SW 1271 (cell line): ENCODE measurements at places on chromosomes 2 and 18.

DNA sequence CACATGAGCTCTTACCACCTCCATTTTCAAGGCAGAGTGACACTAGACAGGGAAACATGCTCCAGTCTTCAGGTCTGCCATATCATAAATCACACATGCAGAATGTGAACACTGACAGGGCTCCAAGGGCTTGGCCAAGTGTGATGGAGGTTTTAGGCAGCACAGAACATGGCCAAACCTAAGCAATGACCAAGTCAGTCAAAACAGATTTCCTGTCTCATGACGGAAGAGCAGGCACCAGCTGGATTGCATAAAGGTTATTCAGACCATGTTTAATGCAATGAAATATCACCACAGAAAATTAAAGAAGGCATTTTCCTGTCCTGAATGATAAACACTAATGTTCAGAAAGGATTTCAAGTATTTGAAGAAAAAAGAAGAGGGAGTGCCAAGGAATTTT, 72.5 kb downstream of the SUMO1 start:
- DNase-seq: no peak

- no peak for DNase-seq
Measured at GRCh38 chr2:239962890-239963591, 62.1 kb downstream of the NDUFA10 start.

- peak; percentile 46 for DNase-seq
Measured at GRCh38 chr2:20225294-20226151, 593 bp upstream of the SDC1 start.

DNA sequence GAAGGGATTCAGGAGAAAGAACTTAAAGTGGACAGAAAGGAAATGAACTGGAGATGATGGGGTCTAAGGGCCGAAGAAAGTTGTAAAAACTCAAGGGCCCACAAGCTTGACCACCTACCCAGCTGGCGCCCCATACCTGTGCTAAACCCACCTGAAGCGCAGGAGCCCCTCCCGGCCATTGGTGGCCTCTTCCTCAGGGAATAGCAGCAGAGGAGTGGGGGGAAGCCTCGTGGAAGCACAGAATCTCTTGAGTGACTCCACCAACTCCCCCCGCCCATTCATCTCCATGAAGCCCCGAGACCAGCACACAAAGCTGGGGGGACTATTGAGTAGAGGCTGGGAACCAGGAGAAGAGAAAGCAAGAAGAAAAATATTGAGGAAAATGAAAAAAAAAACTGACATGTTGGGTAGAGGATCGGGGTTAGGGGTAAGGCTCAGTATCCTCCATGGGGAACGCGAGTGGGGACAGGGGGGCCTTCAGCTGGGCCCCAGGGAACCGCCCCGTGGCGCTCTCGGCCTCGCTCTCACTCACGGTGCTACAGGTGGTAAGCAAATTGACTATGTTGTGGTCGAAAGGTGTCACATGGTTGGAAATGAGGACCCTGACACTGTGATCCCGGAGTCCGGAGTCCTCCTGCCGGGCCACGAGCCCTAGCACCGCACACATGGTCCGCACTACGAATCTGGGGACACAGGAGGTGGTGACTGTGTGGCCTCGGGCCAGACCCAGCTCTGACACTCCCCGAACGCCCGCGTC, 728 bp downstream of the AUP1 start:
- no peak for DNase-seq

DNA sequence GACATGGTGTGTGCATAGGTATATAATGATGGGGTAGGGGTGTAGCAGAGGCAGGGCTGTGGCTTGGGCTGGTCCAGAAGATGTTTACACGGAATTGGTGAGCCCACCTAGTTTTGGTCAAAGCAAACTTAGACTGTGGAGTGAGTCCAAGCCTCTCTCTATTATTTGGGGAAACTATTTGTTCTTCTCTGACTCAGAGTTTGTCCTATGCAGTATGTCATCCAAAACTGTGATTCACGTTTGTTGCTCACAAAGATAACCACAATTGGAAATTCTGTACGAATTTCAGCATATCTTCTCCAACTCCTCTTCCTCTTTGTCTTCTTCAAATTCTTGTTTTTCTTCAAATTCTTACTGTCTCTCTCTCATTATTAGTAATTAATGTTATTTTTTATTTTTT, 292.9 kb downstream of the XIRP2 start:
- no peak for DNase-seq

DNA sequence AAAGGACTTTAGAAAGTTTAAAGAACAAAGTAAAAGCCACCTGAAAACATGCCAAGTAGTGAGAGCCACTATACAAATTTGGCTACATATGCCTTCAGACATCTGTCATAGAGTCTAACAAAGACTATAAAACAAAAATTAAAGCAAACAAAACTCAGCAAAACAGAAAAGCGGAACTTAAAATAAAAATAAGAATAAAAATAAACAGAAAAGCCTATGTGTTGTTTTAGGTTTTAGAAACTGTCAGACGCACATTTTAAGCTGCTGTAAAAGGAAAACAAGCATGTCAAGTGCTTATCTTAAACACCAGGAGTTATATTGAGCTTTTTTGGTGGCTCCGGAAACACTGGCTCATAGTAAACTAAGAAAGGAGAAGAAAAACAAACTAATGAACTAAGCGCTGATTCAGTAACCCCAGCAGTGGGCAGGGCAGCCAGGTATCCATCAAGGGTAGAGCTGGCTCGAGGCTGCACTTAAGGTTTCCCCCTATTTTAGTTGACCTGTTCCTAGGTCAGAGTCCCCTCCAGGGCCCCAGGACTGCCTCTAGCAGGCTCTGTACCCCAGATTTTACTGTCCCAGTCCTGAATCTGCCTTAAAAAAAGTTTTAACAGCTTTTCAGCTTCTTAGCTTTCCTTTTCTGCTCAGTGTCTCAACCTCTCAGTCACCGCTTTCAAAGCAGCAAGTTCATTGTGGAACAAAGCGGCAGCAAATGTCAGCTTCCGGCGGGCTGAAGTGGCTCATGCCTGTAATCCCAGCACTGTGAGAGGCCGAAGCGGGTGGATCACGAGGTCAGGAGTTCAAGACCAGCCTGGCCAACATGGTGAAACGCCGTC, 15.4 kb upstream of the RMC1 start:
- no peak for DNase-seq

DNA sequence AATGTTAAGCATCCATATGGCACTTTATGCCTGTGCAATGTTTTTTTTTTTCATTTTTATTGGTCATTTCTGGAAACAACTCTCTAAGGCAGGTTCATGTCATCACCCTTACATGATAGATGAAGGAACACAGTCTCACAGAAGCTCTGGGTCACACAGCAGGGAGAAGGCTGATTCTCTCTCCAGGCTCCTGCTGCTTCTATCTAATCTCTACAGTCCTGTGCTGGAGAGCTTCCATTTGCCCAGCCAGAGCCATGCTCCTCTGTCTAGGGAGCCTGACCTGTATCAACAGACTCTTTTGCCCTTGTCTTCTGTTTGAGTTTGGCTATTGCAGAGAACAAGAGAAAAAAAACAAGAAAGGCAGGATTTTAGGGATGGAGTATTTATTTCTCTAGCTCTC, 584.8 kb downstream of the MBD2 start:
- DNase-seq: no peak

DNA sequence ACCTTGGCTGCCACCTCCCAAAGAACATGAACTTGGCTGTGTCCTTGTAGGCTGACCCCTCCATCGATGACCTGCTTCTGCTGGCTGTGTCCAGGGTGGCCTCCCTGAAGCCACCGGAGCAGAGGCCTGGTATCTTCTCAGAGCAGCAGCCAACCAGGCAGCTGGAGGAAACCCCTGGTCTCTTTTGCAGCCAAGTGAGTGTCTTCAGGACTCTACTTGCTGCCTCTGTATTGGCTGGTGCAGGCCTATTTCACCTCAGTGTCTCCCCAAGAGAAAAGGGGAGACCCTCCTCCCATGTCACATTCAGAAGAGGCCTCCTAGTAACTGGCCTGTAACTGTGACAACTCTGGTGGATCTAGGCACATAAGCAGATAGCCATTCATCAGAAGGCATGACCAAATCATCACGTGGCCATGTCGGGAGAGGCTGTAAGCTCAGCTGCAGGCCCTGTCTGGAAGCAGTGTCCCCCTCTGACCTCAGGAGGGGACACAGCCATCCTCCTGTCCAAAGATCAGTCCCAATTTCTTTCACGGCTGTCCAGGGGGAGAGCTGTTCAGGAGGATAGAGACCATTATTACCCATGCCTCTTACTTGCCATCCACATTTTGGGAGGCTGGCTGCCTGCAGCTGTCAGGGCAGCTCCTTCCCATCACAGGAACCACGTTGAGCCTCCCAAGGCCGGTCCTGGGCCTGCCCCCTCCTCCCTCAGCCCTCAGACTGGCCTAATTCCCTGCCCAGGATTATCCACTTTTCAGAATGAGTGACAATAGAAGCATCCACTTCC, 20.9 kb upstream of the ROCK2 start:
- DNase-seq: no peak

- DNase-seq: no peak
Measured at GRCh38 chr2:236814593-236814992, 245.0 kb downstream of the ACKR3 start.

DNA sequence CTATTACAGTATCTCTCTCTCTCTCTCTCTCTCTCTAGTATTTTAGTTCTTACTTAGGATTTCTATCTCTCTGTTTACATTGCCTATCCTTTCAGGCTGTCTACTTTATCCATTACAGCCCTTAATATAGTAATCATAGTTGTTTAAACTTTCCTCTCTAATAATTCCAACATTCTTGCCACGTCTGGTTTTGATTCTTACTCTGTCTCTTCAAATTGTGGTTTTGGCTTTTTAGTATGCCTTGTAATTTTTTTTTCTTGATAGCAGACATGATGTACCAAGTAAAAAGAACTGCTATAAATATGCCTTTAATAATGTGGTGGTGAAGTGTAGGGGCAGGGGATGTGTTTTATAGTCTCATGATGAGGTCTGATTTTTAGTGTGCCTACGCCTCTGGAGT, 1809.5 kb upstream of the CELF4 start:
- DNase-seq: no peak

- no peak for DNase-seq
Measured at GRCh38 chr18:79979843-79980242, 8.5 kb downstream of the TXNL4A start.

DNA sequence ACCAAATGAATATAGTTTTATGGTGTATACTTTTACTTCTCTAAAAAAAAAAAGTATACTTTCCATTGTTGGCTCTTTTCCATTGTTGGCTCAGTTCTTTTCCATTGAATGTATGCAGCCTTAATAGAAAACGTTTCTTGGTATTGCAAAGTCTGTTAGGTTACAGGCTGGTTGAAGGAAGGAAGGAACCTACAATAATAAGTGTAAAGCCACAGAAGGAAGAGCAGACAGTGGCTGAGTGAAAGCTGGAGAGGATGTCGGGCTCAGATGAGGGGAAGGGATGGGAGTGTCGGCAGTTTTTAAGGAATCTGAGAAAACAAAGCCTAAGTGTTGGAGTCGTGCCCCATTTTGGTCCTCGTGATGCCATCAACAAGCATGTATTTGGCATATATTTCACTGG, 6.8 kb downstream of the COPS8 start:
- DNase-seq: no peak

GRCh38 chr2:149877074-149877473, 289.5 kb upstream of the MMADHC start:
- DNase-seq: no peak

GRCh38 chr2:233856184-233856583, 1.8 kb upstream of the HJURP start:
- DNase-seq: no peak

- DNase-seq: no peak
Measured at GRCh38 chr2:23449413-23449812, 64.4 kb downstream of the KLHL29 start.

DNA sequence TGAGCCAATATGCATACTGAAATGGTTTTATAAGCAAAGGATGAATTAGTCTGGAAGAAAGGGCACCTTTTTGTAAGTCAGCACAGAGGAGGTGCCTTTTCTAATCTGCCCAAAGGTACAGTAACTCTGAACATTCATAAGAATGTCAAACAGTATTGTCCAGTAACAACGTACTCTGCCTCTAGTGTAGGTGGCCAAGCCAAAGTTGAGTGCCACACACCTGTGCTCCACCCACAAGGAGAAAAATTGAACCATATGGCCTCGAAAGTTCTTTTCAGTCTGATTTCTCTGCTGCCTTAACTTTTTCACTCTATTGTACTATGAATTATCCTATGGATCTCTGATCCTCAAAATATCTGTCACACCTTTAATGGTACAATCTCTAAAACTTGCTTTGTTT, 86.8 kb downstream of the CERKL start:
- no peak for DNase-seq

GRCh38 chr2:197311421-197312033, 947 bp upstream of the ANKRD44 start:
- no peak for DNase-seq

GRCh38 chr2:169656164-169656563, 38.0 kb downstream of the CFAP210 start:
- DNase-seq: no peak

GRCh38 chr2:177229442-177230242, 17.0 kb downstream of the HNRNPA3 start:
- no peak for DNase-seq

DNA sequence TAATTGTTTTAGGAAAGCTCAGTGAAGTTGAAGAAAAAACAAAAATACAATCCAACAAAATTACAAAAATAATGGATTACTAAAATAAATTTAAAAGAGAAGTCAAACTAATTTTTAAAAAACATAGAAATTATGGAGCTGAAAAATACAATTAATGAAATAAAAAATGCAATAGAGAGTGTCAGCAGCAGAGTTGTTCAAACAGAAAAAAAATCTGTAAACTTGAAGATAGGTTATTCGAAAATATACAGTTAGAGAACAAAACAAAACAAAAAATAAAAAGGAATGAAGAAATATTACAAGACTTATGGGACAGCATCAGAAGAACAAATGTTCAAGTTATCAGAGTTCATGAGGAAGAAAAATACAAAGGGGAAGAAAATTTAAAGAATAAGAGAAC, 114.7 kb downstream of the GULP1 start:
- DNase-seq: no peak

- DNase-seq: no peak
Measured at GRCh38 chr2:165497659-165498317, 28.3 kb downstream of the CSRNP3 start.

GRCh38 chr2:160220545-160221009, 20.5 kb upstream of the ITGB6 start:
- no peak for DNase-seq

DNA sequence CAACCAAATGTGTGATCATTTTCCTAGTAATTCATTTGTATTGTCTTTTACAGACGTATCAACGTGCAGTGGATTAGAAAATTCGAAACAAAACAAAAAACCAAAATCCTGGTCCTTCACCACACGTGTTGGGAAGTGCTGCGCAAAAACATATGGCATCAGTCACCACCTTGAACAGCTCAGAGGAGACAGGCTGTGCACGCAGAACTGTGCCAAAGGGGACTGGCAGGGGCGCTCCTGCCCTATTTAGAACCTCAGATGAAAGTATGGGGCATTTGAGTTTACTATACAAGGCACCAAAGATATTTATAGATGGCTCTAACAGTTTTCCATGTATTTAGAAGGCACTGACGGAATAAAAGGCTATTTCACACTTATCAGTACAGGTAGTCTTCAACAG, 42.3 kb downstream of the NOL10 start:
- DNase-seq: no peak

GRCh38 chr2:15729001-15729400, 137.3 kb downstream of the DDX1 start:
- DNase-seq: no peak

- DNase-seq: no peak
Measured at GRCh38 chr2:78992807-78993517, 32.5 kb upstream of the REG3G start.

- no peak for DNase-seq
Measured at GRCh38 chr2:240567137-240567871, 980 bp upstream of the RNPEPL1 start.

- no peak for DNase-seq
Measured at GRCh38 chr2:222900354-222900753, 39.5 kb downstream of the ACSL3 start.
